Stimulated activated CD4-positive, alpha-beta T cell treated with anti-CD3 and anti-CD28 coated beads, TNF-alpha, amount 100 ng/mL, for 1 hour (primary cell): ENCODE measurements at places on chromosomes 5 and 9.

DNA sequence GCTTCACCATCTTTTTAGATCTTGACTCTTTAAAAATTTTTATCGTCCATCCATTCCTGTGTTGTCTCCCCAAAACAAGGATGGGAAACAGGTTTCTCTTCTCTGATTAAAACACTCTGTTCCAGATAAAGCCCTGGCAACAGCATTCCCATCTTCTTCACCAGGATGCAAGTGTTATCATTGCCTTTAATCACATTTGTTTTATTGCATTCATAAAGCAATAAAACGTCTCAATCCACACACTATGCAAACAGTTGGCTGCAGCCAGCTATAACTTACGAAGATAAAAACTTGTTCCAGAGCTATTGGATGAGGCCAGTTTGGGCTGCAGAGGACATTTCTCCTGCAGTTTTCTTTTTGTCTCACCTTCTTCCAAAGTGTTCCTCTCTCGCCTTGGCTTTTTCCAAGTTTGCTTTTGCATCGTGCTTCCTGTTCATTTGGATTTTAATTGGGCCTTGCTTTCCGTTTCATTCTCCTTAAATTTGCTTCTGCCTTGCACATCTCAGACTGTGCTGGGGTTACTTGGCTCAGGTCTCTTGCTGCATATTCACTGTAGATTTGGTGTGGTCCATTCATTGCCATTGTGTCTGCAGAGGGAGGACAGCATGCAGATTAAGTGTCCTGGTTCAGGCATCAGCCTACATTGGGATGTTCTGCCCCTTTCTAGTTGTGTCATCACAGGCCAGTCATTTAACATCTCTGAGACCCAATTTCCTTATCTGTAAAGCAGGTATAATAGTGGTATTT lies 136.5 kb upstream of the LIFR start:
- DNase-seq = no peak

DNA sequence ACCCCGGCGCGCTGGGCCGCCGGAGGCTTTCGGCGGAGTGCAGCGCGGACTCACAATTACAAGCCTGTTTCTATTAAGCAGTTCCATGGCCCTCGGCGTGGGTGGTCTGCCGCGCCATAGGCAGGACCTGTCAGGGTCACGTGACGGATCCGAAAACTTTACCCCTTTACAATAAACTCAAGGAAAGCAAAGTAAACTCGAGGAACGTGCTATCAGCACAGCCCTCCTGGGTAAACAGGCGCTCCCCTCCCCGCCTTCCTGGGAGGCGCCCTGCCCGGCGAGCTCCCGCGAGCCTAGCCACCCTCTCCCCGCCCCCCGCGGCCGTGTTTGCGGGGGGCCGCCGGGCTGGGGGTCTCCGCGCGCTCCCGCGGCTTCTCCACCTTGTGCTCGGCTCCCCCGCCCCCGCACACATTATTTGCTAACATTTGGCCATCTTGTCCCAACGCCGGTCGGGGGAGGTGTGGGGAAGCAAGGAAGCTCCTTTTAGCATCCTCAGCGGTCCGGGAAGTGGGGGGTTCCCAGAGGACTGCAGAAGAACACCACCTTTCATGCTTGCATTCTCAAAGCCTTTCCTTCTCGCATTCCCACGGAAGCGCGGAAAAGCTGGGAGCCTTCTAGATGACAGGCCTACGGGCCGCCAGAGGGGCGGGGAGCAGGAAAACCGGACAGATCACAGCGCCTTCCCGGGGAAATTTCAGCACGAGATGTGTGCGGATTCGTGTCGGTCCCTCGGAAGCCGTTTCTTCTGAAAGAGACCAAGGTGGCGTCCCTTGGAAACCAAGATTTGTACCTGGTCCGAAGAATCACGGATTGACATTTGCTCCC lies at the start of gene PTCH1:
TSS of gene PTCH1 (minus strand) at position 238 of the 825 bp plus-strand sequence.
- DNase-seq = no peak

GRCh38 chr5:158995694-158996173 lies 104.0 kb downstream of the EBF1 start:
- no peak for DNase-seq

- no peak for DNase-seq
Measured at GRCh38 chr9:110027671-110028081, 180.3 kb downstream of the C9orf152 start.

GRCh38 chr5:179865491-179866240 lies 7.0 kb upstream of the MRNIP start:
- no peak for DNase-seq
